Left ventricle myocardium inferior (tissue), 1 donor: ENCODE measurements at places on chromosomes 16 and 17.

- no peaks in the 10 kb centered on the region for H3K36me3 ChIP-seq
- H3K4me3 ChIP-seq: no peak overlapping the region
- no peaks in the 10 kb centered on the region for H3K4me1 ChIP-seq
- no peak overlapping the region for H3K27ac ChIP-seq
- DNase-seq: no peak
- H3K27me3 ChIP-seq: peaks cover 23% of the 10 kb centered on the region
These were observed 166.2 kb downstream of the SHISA9 start for GRCh38 chr16:13067648-13068047.

GRCh38 chr16:17013038-17013437, 457.7 kb downstream of the XYLT1 start:
- no peak overlapping the region for H3K4me3 ChIP-seq
- H3K27ac ChIP-seq: no peak overlapping the region
- no peak for DNase-seq
- H3K4me1 ChIP-seq: no peaks in the 10 kb centered on the region
- no peaks in the 10 kb centered on the region for H3K36me3 ChIP-seq
- H3K27me3 ChIP-seq: peaks cover 52% of the 10 kb centered on the region

DNA sequence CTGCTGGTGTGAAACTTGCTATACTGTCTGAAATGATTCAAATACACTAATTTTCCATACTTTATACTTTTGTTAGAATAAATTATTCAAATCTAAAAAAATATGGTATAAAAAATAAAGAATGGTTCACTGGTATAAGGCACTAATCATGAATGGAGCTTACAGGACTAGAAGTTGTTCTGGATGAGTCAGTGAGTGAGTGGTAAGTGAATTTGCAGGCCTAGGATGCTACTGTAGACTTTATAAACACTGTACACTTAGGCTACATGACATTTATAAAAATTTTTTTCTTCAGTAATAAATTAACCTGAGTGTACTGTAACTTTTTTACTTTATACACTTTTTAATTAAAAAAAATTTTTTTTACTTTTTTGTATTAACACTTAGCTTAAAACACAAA, 95.5 kb downstream of the MAP2K4 start:
- H3K4me1 ChIP-seq: peaks cover 6% of the 10 kb centered on the region
- H3K4me3 ChIP-seq: no peak overlapping the region
- H3K27me3 ChIP-seq: no peaks in the 10 kb centered on the region
- H3K36me3 ChIP-seq: peaks cover 67% of the 10 kb centered on the region
- no peak overlapping the region for H3K27ac ChIP-seq
- no peak for DNase-seq

DNA sequence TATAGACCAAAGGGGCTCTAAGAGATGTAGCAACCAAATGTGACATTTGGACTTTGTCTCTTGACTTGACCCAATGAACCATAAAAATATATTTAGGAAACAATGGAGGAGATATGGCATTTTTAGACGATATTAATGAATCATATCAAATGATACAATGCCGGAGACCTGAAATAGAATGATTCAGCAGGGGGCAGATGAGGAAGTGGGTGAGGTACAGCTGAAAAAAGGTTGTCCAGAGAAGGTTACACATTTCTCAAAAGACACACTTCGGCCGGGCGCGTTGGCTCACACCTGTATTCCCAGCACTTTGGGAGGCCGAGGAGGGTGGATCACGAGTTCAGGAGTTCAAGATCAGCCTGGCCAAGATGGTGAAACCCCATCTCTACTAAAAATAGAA, 16.5 kb upstream of the SNN start:
- H3K4me1 ChIP-seq: no peaks in the 10 kb centered on the region
- DNase-seq: no peak
- H3K36me3 ChIP-seq: no peaks in the 10 kb centered on the region
- H3K27ac ChIP-seq: no peak overlapping the region

DNA sequence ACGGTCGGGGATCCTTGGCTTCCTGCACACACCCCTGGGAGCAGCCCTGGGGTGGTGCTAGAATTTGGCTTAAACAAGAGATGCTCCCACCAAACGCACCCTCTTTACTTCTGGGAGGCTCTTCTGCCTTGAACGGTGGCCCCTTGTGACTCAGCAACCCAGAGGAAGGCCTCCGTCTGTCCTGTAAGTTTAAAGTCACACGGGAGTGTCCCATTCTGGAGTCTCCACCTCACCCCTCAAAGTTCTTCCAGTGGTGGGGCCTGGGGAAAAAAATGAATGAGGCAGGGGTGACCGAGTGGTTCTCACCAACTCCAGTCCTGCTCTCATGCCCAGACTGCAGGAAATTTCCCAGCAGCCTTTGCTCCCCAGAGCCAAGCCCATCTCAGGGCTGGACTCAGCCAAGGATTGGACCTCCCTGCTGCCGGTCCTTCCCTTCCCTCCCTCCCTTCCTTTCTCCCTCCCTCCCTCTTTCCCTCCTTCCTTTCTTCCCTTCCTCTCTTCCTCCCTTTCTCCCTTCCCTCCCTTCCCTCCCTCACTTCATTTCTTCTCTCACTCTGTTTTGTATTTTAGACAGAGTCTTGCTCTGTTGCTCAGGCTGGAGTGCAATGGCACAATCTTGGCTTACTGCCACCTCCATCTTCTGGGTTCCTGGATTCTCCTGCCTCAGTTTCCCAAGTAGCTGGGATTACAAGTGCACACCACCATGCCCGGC, 11.4 kb downstream of the ITGAD start:
- H3K27me3 ChIP-seq: peaks cover 22% of the 10 kb centered on the region
- peak overlapping the region; percentile 45 for H3K4me3 ChIP-seq
- H3K36me3 ChIP-seq: no peaks in the 10 kb centered on the region
- H3K4me1 ChIP-seq: no peaks in the 10 kb centered on the region
- no peak for DNase-seq

DNA sequence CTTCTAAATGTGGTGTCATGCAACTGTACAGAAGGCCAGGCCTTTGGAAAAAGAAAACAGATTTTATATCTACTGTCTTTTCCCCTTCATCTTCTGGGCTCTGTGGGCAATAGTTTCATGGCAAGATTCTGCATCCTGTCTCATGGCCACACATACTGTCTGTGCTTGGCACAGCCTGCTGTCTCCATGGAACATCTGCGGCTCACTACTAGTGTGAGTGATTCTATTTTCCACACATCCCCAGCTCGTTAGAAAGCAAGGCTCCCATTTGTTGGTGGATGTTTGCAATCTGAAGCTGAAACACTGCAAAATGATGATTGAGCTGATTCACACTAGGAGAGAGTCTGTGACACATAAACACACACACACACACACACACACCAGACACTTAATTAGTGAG, 32.4 kb downstream of the CACNG3 start:
- no peak overlapping the region for H3K4me3 ChIP-seq
- peaks cover 49% of the 10 kb centered on the region for H3K27me3 ChIP-seq
- no peaks in the 10 kb centered on the region for H3K4me1 ChIP-seq
- H3K27ac ChIP-seq: no peak overlapping the region
- H3K36me3 ChIP-seq: no peaks in the 10 kb centered on the region

DNA sequence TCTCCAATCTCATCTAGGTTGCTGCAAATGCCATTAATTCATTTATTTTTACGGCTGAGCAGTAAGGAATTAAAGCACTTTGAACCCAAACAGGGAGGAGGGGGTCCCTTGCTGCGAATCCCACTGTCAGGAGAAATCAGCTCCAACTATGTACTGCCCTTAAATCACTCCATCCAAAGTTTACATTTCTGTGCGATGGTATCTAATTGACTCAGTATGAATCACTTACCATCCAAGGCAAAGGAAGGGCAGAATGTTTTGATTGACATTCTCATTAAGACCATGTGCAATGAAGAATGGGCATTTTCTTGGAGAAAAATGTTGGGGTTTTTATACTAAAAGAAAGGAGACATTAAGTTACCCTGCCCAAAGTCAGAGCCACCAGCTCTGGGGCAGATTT, 47.7 kb upstream of the XYLT1 start:
- H3K4me3 ChIP-seq: no peak overlapping the region
- no peaks in the 10 kb centered on the region for H3K4me1 ChIP-seq
- DNase-seq: no peak
- H3K36me3 ChIP-seq: no peaks in the 10 kb centered on the region
- H3K27me3 ChIP-seq: peaks cover 79% of the 10 kb centered on the region
